ENCODE measurements at places on chromosomes 2 and 18.

DNA sequence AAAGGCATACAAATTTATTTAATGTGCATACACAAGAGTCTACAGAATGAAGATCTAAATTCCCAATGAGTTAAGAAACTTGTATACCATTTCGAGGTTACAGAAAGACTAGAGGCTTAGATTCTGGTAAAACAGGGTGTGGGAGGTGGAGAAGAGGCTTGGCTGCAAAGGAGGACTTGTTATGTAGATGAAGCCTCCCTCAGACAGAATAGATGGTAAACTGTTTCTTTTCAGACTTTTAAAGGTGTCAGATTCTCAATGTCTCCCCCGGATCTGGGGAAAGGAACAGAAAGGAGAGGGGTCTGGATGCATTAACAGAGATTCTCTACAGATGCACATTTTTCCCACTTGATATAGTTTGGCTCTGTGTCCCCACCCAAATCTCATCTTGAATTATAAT lies 126.0 kb downstream of the ST6GAL2 start:
- DNase-seq = no peak

DNA sequence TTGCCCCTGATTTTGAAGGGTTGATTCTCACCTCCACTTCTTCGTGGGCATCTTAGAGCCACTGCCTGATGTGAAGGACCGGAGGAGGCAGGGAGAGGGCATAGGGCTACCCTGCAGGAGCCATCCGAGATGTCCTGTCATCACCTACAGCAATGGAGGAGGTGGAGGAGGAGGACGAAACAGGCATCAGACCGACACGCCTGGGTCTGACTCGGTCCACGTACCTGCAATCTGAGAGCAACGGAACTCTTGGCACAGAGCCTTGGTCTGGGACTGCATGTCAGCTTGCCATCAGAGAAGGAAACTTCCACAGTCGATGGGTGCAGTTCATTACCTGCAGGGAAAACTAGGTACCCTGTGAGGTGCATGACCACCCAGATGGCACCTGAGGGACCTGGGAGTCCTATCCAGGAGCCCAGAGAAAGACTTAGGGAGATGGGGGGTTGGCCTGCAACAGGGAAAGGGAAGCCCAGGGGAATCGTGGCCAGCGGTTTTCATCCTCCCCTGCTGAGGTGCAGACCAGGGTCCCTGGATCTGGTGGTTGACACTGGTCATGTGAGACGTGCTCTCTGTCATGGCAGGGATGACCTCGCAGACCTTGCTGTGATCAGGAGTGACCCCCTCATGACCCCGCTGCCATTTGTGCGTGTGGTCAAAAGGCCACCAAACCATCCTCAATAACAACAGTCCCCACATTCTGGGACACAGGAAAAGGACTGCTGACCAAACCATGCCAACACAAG lies 190.8 kb downstream of the SEPTIN10 start:
- no peak for DNase-seq

- no peak for DNase-seq
Observed at GRCh38 chr2:108933691-108934117, 55.3 kb downstream of the EDAR start.

DNA sequence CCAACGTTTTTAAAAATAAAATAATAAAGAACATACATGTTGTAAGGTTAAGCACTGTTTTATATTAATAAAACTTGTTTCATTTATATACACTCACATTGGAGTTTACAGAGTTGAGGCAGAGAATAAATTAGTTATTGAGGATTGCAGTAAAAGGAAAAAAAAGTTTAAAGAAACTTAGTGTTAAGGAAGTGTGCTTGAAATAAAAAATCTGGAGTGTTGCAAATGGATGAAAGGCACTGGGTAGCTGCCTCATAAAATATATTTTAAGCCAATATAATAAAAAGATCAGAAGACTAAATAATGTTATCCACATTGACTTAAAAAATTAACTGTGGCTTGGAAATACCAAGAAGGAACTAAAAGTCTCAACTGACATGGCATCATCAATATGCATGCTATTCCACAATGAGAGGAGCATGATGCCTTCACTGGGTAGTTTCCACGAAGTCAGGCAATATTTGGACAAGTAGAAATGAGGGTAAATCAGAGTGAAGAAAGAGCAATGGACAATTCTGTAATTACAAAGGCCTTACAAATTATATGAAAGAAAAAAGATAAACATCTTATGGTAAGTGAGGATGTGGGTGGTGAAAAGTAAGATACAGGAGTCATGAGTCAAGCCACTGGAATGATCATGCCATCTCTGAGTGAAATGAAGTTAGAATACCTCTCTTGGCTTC lies 2.5 kb downstream of the GALNT3 start:
- no peak for DNase-seq

GRCh38 chr2:23745068-23745725 lies 181.7 kb downstream of the ATAD2B start:
- no peak for DNase-seq

DNA sequence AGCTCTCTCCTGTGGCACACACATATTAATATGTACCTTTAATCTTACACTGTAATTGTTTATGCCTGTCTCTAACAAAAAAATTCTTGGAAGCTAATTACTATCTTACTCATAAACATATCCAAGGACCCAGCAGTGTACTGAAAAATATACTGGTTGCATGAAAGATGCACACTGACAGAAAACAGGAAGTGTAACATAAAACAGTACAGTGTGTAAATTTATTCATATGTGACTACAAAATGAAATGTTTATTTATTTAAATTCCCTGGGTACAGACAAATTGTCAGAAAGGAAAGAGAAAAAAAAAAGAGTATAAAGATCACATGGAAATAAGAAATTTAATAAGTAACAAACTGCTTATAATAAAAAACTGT lies 28.5 kb downstream of the TMEM131 start:
- DNase-seq = no peak

DNA sequence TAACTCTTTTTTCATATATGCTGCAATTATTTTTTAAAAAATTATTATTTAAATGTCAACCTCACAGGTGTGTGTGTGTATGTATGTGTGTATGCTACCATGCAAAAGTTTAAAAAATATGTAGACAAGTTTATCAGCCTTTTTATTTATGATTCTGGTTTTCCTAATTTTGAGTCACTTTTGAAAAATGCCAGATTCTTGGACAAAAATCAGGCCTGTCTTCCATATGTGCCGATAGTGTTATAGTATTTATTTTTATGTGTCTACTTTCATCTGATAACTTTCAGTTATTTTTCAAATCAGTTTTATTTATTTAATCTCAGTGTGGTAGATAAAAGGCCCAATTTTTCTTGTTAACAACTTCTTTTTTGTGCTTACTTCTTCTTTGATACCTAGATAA lies 176.2 kb downstream of the RDH14 start:
- no peak for DNase-seq

GRCh38 chr2:195534971-195535370 lies 122.1 kb upstream of the SLC39A10 start:
- DNase-seq = no peak

DNA sequence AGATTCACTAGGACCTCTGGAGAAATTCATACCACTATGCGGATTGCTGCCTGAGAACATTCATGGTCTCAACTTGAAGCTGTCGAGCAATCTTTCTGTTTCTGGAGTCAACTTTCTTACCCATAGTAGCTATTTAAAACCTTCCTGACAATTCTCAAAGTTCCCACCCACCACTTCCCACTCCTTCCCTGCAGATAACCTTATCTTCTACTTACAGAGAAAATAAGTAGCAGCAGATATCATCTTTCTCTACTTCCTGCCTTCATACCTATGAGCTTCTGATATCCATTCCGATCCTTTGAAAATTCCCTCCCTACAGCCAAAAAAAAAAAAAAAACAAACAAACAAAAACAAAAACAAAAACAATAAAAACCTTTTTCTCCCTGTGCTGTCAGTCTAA lies 81.2 kb upstream of the CYRIA start:
- no peak for DNase-seq

- DNase-seq = no peak
Observed at GRCh38 chr2:47483191-47483590, 80.2 kb downstream of the MSH2 start.

GRCh38 chr2:116718451-116718850 lies 1096.0 kb upstream of the DDX18 start:
- no peak for DNase-seq

GRCh38 chr2:148666555-148666954 lies 22.0 kb downstream of the EPC2 start:
- no peak for DNase-seq

DNA sequence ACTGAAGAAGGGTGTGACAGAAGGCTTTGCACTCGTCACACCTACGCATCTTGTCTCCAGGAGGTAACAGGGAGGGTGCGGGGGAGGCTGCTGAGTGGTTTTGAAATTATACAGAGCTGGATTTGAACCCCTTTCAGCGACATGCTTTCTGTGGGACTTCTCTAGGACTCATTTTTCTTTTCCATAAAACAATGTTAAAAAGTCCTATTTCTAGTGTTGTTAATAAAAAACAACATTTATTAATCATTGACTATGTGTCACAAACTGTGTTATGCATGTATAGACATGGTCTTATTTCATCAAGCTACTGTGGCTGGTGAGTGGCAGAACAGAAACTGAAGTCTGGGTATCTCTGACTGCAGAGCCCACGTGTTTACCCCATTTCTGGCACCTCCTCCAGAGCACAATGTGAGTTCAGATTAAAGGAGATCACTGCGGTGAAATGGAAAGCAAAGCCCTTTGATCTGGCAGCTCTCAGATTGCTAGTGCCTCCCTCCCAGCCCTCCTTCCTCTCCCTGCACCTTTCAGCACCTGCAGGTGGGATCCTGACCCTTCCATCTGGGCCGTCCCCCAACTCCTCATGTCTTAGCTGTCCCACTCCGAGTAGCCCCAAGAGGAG lies 315.5 kb upstream of the MYT1L start:
- no peak for DNase-seq

DNA sequence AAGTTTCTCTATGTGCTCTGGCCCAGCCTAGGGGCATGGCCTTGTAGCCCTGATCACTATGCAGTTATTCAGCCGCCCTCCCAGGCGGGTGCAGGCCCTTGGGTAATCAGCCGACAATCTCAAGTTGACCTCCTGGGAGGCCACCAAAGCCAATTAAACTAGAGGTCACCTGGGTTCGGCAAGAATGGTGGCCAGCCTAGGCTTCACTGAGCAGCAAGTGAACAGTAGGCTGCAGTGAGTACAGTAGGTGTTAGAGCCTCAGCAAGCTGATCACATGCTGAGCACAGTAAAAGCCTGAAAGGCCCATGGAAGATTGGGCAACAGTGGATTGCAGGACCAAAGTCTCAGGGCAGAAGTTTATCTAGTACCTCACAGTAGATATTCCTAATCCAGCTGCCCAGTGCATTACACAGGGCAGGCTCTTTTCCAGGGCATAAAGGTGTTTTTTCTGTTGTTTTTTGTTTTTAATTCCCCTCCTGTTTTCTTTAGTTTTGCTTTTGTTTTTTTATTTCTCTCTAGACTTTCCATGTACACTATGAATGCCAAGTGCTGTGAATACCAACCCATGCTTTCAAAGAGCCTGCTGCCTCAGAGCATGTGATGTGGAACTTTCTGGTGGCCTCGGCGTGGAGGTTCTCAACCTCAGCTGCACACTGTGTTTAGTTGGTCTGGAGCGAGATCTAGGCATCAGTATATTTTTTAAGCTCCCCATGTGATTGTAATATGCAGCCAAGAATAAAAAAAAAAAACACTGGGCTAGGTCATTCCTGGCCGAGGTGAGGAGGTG lies 55.9 kb upstream of the ATL2 start:
- DNase-seq = no peak

GRCh38 chr2:232886176-232886575 lies 16.1 kb downstream of the SNORC start:
- no peak for DNase-seq

GRCh38 chr2:85277416-85278158 lies 50.2 kb downstream of the TGOLN2 start:
- no peak for DNase-seq

GRCh38 chr18:36851202-36851590 lies 22.3 kb downstream of the KIAA1328 start:
- no peak for DNase-seq

DNA sequence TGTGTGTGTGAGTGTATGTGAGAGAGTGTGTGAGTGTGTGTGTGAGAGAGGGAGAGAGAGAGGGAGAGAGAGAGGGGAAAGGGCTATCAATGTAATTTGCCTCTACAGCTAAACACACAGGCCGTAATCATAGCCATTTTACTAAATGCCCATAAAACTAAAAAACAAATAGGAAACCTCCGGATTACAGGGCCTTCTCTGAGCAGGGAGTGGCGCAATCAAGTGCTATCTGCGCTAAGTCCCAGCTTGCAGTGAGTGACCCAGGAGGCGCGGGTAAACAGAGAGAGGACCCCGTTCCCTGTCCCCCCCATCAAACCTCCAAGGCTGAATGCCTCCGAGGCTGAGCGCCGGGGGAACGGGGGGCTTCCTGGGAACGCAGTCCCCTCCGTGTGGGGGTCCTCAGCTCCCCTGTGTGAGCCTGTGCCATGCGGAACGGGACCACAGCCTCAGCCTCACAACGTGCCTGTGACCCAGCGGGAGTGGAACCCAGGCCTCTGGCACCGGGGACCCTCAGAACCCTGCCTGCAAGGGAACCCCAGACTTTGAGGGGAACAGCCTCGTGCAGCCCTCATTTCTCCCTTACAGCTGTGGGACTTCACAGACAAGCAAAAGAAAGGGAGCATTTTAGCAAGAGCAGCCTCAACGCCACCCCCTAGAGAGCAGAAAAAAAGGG lies 54.7 kb upstream of the ID2 start:
- no peak for DNase-seq

DNA sequence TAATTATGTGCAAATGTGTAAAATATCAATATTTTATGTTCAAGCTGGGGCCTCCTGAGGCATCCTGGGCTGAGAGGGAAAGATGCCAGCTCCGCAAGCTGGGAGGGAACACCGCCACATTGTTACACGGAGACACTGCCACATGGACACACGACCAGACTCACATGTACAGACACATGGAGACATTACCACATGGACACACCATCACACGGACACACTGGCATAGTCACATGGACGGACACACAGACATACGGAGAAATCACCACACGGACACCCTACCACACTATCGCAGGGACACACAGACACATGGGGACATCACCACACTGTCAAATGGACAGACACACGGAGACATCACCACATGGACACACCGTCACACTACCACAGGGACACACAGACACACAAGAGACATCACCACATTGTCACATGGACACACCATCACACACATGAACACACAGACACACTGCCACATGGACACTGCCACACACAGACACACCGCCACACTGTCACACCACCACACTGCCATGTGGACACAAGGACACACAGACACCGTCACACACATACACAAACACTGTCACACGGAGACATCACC lies 117.6 kb downstream of the CCDC74A start:
- no peak for DNase-seq

GRCh38 chr2:145771525-145771924 lies 1251.6 kb upstream of the ZEB2 start:
- DNase-seq = no peak

DNA sequence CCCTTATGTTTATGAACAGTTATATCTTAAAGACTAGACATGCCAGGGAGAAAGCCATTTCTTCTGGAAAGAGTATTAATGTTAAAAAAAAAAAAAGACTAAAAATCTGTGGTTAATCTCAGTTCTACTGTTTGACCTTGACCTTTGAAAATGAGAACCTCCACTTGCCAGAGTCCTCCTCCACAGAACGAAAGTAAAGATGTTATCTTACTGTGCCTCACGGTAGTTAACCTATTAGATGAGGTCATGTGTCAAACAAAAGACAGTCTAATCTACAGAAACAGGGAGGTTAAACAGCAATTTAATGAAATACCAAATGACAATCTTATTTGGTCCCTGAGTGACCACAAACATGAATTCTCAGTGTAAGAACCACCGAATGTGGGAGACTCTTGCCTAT lies 51.2 kb downstream of the SLC14A2 start:
- DNase-seq = no peak

Measured in T follicular helper cell (primary cell).